ENCODE measurements at places on chromosomes 11 and 22.

DNA sequence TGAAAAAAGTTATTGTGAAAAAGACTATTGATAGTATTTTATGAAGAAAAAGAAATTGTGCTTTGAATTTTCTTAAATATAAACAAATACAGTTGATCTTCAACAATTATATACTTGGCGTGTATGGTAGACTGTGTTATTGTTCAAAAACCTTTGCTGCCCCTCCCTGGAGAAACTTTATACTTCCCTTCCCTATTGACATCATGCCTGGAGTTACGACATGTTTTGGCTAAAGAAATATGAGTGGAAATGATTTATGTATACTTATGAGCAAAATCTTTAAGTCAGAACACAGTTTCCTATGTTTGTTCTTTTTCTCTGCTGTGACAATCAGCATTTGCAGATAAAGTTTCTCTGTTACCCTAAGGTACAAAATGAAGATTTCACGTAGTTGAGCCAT lies 243.8 kb downstream of the TMEM135 start:
- H3K27ac ChIP-seq: no peak overlapping the region
- no peak for DNase-seq
- H3K4me3 ChIP-seq: no peak overlapping the region
- no peaks in the 10 kb centered on the region for H3K27me3 ChIP-seq
- no peaks in the 10 kb centered on the region for H3K4me1 ChIP-seq
- peaks cover 4% of the 10 kb centered on the region for H3K36me3 ChIP-seq

GRCh38 chr22:37211075-37211865 lies 1.0 kb downstream of the SSTR3 start:
- no peak overlapping the region for H3K27ac ChIP-seq
- peaks cover 48% of the 10 kb centered on the region for H3K4me1 ChIP-seq
- H3K36me3 ChIP-seq: peaks cover 14% of the 10 kb centered on the region
- DNase-seq: no peak
- no peaks in the 10 kb centered on the region for H3K27me3 ChIP-seq

GRCh38 chr11:23869671-23870070 lies 627.2 kb upstream of the LUZP2 start:
- H3K36me3 ChIP-seq: no peaks in the 10 kb centered on the region
- H3K4me1 ChIP-seq: no peaks in the 10 kb centered on the region
- H3K27ac ChIP-seq: no peak overlapping the region
- H3K4me3 ChIP-seq: no peak overlapping the region

DNA sequence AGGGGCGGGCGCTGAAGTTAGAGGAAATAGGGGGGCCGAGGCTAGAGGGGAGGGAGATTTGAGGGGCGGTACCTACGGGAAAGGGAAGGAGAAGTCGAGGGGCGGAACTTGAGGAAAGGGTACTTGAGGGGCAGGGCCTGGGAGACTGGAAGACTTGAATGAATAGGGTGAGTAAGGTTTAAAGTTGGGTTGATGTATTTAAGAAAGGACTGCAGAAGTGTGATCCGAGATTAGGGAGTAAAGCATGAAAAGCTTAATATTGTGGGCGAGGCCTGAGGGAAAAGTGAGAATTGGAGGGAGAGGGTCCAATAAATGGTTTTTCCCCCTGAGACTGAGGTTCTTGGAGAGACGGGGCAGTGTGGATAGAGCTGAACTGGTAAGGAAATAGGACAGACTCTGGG lies 723 bp downstream of the HSCB start:
- H3K27ac ChIP-seq: peak overlapping the region; percentile 93
- H3K4me1 ChIP-seq: peaks cover 51% of the 10 kb centered on the region
- H3K27me3 ChIP-seq: no peaks in the 10 kb centered on the region
- no peak for DNase-seq
- H3K4me3 ChIP-seq: peak overlapping the region; percentile 81

GRCh38 chr11:86639137-86639536 lies 33.3 kb downstream of the ME3 start:
- H3K4me1 ChIP-seq: peaks cover 14% of the 10 kb centered on the region
- peaks cover 19% of the 10 kb centered on the region for H3K27me3 ChIP-seq
- no peak for DNase-seq
- H3K36me3 ChIP-seq: peaks cover 3% of the 10 kb centered on the region
- no peak overlapping the region for H3K27ac ChIP-seq

DNA sequence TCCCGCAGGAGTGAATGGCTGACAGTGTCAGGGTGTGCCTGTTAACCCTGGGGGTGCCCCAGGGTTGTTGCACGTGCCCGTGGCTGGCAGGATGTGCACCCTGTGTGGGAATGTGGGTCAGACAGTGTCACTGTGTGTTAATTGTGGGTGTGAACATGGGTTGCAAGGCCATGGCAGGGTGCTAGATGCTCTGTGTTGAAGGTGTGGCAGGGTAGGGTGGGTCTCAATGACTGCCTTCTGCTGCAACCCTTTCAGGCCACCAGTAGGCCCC lies 8.3 kb downstream of the RIN1 start:
- no peaks in the 10 kb centered on the region for H3K36me3 ChIP-seq
- DNase-seq: peak; percentile 29
- H3K4me1 ChIP-seq: peaks cover 51% of the 10 kb centered on the region

- H3K4me3 ChIP-seq: no peak overlapping the region
- H3K27ac ChIP-seq: no peak overlapping the region
- H3K4me1 ChIP-seq: no peaks in the 10 kb centered on the region
- no peaks in the 10 kb centered on the region for H3K36me3 ChIP-seq
- DNase-seq: no peak
Measured at GRCh38 chr11:127136438-127136837, 135.9 kb upstream of the KIRREL3 start.

GRCh38 chr22:49692499-49693225 lies 135.0 kb downstream of the BRD1 start:
- H3K27ac ChIP-seq: no peak overlapping the region
- H3K36me3 ChIP-seq: no peaks in the 10 kb centered on the region
- no peaks in the 10 kb centered on the region for H3K27me3 ChIP-seq
- no peak overlapping the region for H3K4me3 ChIP-seq

- H3K36me3 ChIP-seq: no peaks in the 10 kb centered on the region
- peaks cover 6% of the 10 kb centered on the region for H3K4me1 ChIP-seq
- H3K27me3 ChIP-seq: peaks cover 46% of the 10 kb centered on the region
- no peak for DNase-seq
Measured at GRCh38 chr22:32255217-32255616, at the start of gene SLC5A4. TSS of gene SLC5A4 (minus strand) at chr22:32255347. CDS start at chr22:32255329, 18 bp downstream.

DNA sequence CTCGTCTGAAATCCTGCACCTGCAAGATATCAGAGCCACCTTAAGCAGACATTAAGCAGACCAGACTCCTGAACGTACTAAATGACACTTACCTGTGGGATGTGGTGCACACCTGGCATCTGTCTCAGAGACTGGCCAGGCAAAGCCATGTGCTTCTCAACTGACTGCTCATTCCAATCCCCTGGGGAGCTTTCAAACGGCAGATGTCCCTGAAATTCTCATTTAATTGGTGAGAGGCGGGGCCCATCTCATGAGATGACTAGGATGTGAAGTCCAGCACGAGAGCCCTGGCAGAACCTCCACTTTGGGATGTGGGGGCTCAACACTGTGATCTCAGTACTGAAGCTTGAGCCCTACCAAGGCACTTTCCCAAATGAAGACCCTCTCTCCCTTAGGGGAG lies 84.9 kb upstream of the HMGXB4 start:
- H3K27ac ChIP-seq: no peak overlapping the region
- H3K27me3 ChIP-seq: peaks cover 13% of the 10 kb centered on the region
- H3K4me3 ChIP-seq: no peak overlapping the region
- H3K4me1 ChIP-seq: no peaks in the 10 kb centered on the region
- no peaks in the 10 kb centered on the region for H3K36me3 ChIP-seq

- peaks cover 16% of the 10 kb centered on the region for H3K4me1 ChIP-seq
- no peak overlapping the region for H3K4me3 ChIP-seq
- no peaks in the 10 kb centered on the region for H3K36me3 ChIP-seq
- H3K27ac ChIP-seq: no peak overlapping the region
- no peak for DNase-seq
Measured at GRCh38 chr11:66717925-66718319, 11.1 kb downstream of the SPTBN2 start.

GRCh38 chr11:130522284-130522961 lies 74.0 kb downstream of the ADAMTS15 start:
- no peak overlapping the region for H3K27ac ChIP-seq
- H3K36me3 ChIP-seq: no peaks in the 10 kb centered on the region
- no peaks in the 10 kb centered on the region for H3K4me1 ChIP-seq
- no peaks in the 10 kb centered on the region for H3K27me3 ChIP-seq
- H3K4me3 ChIP-seq: no peak overlapping the region

GRCh38 chr22:27086080-27087044 lies 429.0 kb downstream of the MIAT start:
- no peak overlapping the region for H3K27ac ChIP-seq
- no peaks in the 10 kb centered on the region for H3K27me3 ChIP-seq
- H3K4me1 ChIP-seq: no peaks in the 10 kb centered on the region

- H3K4me3 ChIP-seq: peak overlapping the region; percentile 66
- no peaks in the 10 kb centered on the region for H3K36me3 ChIP-seq
- DNase-seq: peak; percentile 73
- H3K27ac ChIP-seq: no peak overlapping the region
- peaks cover 21% of the 10 kb centered on the region for H3K4me1 ChIP-seq
- H3K27me3 ChIP-seq: peaks cover 80% of the 10 kb centered on the region
Measured at GRCh38 chr11:76208438-76209374, 2.4 kb upstream of the WNT11 start.

- H3K36me3 ChIP-seq: no peaks in the 10 kb centered on the region
- DNase-seq: no peak
- H3K4me1 ChIP-seq: no peaks in the 10 kb centered on the region
- no peak overlapping the region for H3K4me3 ChIP-seq
Measured at GRCh38 chr22:29130476-29130875, 57.6 kb downstream of the KREMEN1 start.

- H3K36me3 ChIP-seq: no peaks in the 10 kb centered on the region
- H3K27me3 ChIP-seq: peaks cover 41% of the 10 kb centered on the region
- no peak overlapping the region for H3K27ac ChIP-seq
- no peak overlapping the region for H3K4me3 ChIP-seq
Measured at GRCh38 chr11:35937700-35938099, 6.2 kb upstream of the LDLRAD3 start.

GRCh38 chr22:45129703-45130524 lies 33.8 kb upstream of the NUP50 start:
- DNase-seq: peak; percentile 28
- peak overlapping the region; percentile 28 for H3K4me3 ChIP-seq
- H3K36me3 ChIP-seq: peaks cover 27% of the 10 kb centered on the region

DNA sequence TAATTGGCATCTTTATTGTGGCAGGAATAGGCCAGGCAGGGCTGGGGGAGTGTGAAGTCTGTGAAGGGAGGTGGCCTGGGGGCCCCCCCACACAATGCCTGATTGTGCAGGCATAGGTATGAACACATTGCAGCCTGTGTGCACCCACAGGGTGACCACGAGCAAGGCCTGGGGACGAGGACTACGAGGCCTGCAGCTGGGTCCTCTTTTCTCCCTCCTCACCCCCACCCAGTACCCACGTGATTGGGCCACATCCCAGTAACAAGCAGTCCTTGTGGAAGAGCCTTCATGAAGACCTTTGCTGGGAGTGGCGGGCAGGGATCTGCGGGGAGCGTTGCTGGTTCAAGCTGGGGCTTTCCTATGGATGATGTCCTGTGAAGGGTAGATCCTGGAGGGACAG lies 29.3 kb downstream of the ZBTB16 start:
- H3K36me3 ChIP-seq: peaks cover 2% of the 10 kb centered on the region
- peaks cover 11% of the 10 kb centered on the region for H3K4me1 ChIP-seq
- H3K4me3 ChIP-seq: no peak overlapping the region
- H3K27ac ChIP-seq: no peak overlapping the region
- no peak for DNase-seq

- H3K27me3 ChIP-seq: peaks cover 73% of the 10 kb centered on the region
- no peaks in the 10 kb centered on the region for H3K36me3 ChIP-seq
- no peak overlapping the region for H3K27ac ChIP-seq
- no peak overlapping the region for H3K4me3 ChIP-seq
- DNase-seq: no peak
Measured at GRCh38 chr22:28952857-28953256, 69.5 kb downstream of the ZNRF3 start.

DNA sequence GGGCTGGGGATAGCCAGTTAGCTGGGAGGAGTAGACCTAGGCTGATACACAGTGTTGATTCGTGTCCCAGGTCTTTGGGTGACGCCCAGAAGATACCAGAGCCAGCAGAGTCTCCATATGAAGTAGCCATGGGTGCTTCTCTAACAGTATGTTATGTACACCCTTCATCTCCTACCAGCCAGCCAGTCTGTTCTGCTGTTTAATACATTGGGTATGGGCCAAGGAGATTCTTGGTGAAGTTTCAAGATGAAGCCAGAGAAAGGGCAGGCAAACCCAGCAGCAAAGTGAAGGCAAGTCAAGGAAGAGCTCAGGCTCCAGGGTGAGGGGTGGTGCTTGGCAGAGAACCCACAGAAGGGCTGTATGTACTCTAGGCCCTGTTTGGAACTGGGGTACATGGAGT lies 56.4 kb downstream of the PPFIBP2 start:
- H3K4me1 ChIP-seq: peaks cover 2% of the 10 kb centered on the region
- no peak overlapping the region for H3K27ac ChIP-seq
- H3K36me3 ChIP-seq: peaks cover 16% of the 10 kb centered on the region
